Aorta (tissue), 5 donors: ENCODE measurements at places on chromosomes 2 and 18.

DNA sequence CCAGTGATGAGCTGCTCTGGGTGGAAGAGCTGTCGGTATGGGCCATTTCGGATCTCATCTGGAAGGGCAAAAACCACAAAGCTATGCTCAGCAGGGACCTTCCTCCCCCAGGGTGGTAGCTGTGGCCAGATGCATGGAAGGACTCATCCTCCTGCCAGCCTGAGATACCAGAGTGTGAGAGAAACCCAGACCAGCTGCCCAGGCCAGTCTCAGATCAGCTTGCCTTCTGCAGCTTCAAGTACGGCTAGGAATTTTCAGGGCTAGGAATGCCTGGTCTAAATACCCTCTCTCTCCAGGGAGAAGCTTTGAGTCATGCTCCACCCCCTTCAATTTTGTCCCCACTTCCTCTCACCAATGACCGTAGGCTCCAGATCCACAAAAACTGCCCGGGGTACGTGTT is 1.4 kb upstream of the TUBA4B start:
- H3K4me3 ChIP-seq = no peak overlapping the region
- H3K27me3 ChIP-seq = no peaks in the 10 kb centered on the region

- no peaks in the 10 kb centered on the region for H3K4me1 ChIP-seq
- peak; percentile 58 for DNase-seq
- H3K4me3 ChIP-seq = no peak overlapping the region
- no peak overlapping the region for H3K27ac ChIP-seq
- no peaks in the 10 kb centered on the region for H3K36me3 ChIP-seq
- no peaks in the 10 kb centered on the region for H3K27me3 ChIP-seq
Measured at GRCh38 chr18:49628881-49629795, 67.3 kb downstream of the LIPG start.

DNA sequence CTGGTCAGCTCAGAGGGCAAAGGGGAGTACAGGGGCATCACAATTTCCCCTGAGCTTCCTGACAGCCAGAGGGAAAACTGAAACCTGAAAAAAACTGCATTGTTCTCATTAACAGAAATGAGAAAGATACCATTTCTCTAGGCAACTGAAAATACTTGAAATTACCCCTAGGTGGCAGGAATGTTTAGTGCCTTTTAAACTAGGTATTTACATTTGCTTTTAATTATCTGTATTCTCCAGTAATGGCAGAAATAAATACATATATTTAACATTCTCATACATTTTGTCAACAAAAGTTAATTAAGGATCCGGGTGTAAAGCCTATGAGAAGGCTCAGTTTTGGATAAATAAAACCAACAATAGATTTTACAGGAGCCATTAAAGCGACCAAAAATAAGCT is 34.5 kb downstream of the RPL31 start:
- H3K4me1 ChIP-seq = no peaks in the 10 kb centered on the region
- H3K4me3 ChIP-seq = no peak overlapping the region
- no peak overlapping the region for H3K27ac ChIP-seq
- no peak for DNase-seq

DNA sequence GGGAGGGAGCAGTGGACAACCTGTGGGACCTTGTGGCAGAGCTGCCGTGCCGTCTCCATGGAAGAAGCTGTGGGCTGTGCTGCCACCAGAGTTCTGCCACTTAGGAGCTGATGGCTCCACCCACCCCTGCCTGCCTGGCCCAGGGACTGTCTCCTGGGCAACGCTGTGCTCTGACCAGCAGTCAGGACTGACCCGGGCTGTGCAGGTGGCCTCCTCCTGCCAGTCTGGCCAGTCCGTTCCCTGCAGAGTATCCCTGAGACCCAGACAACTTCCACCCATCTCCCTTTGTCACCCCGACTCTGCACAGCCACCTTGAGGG is 12.8 kb downstream of the ASIC4 start:
- no peak for DNase-seq
- H3K4me3 ChIP-seq = no peak overlapping the region
- no peaks in the 10 kb centered on the region for H3K27me3 ChIP-seq
- no peaks in the 10 kb centered on the region for H3K4me1 ChIP-seq
- no peaks in the 10 kb centered on the region for H3K36me3 ChIP-seq

GRCh38 chr2:80392441-80392840 is 87.9 kb upstream of the LRRTM1 start:
- no peaks in the 10 kb centered on the region for H3K36me3 ChIP-seq
- no peaks in the 10 kb centered on the region for H3K4me1 ChIP-seq
- DNase-seq = no peak
- no peaks in the 10 kb centered on the region for H3K27me3 ChIP-seq
- no peak overlapping the region for H3K4me3 ChIP-seq
- no peak overlapping the region for H3K27ac ChIP-seq

DNA sequence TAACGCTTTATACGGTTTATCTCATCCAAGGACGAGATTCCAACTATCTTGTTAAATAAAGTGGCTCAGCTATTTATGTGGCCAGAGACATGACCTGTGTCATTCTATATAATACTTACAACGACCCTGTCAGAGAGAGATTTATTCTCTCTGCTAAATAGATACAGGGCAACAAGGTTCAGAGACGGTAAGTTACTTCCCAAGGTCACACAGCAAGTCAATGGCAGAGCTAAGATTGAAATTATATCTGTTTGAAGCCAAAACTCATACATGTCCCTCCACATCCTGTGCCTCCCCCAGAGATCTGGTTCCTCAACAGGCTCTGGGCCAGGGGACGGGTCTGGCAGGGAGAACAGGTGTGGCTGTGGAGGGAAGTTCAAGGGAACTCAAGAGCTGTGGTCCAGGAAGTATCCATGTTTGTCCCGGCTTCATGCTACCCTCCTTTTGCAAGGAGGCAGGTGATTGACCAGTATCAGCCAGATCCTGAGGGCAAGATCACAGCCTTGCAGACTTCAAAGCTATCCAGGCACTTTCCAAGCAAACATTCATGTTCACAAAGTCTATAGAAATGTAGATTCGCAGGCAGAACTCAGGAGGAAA is 99.8 kb downstream of the CAPN13 start:
- no peaks in the 10 kb centered on the region for H3K4me1 ChIP-seq
- no peak overlapping the region for H3K4me3 ChIP-seq
- no peaks in the 10 kb centered on the region for H3K27me3 ChIP-seq
